Bronchus fibroblast of lung (primary cell): ENCODE measurements at places on chromosomes 4 and X. TPM values are rescaled to one million over a fixed set of nuclear protein-coding genes. Genes with fewer than 3 reads are reported as not detected.

TLR6 gene
- 0.45 and 1.0 TPM in 2 replicates for total RNA-seq

LANCL3 gene
- under 0.01 and 0.17 TPM in 2 replicates for total RNA-seq

PRPS1 gene
- 23.5 and 27.1 TPM in 2 replicates for total RNA-seq

GYPE gene
- 0.74 and 0.84 TPM in 2 replicates for total RNA-seq

FOXR2 gene
- not detected in 2 replicates for total RNA-seq

SHROOM3 gene
- 12.0 and 12.6 TPM in 2 replicates for total RNA-seq

CLDN34 gene
- not detected in 2 replicates for total RNA-seq

NPFFR2 gene
- total RNA-seq: not detected in 2 replicates

QRFPR gene
- under 0.01 TPM in 2 replicates for total RNA-seq

LGI2 gene
- not detected in 2 replicates for total RNA-seq

WNK3 gene
- 0.45 and 0.50 TPM in 2 replicates for total RNA-seq

NPY5R gene
- not detected in 2 replicates for total RNA-seq

LAMP2 gene
- 82.8 and 88.3 TPM in 2 replicates for total RNA-seq

CT45A1 gene
- not detected in 2 replicates for total RNA-seq

ITGB1BP2 gene
- total RNA-seq: 0.30 and 3.4 TPM in 2 replicates

UGT2A1 gene
- total RNA-seq: not detected in 2 replicates

FAM200B gene
- total RNA-seq: 28.4 and 29.6 TPM in 2 replicates

METAP1 gene
- 49.1 and 53.5 TPM in 2 replicates for total RNA-seq

LRIT3 gene
- not detected in 2 replicates for total RNA-seq

MAGEC3 gene
- total RNA-seq: not detected in 2 replicates

TBCK gene
- 11.0 and 13.6 TPM in 2 replicates for total RNA-seq

MAGEB10 gene
- not detected in 2 replicates for total RNA-seq

AVPR2 gene
- total RNA-seq: 0.50 TPM in 1 of 2 replicates, not detected in the other

GATA1 gene
- not detected in 2 replicates for total RNA-seq

ADGRA3 gene
- 24.8 and 24.9 TPM in 2 replicates for total RNA-seq

PLP1 gene
- total RNA-seq: under 0.01 and 1.5 TPM in 2 replicates

PNMA6A gene
- total RNA-seq: 1.8 and 3.1 TPM in 2 replicates

RHOH gene
- not detected in 2 replicates for total RNA-seq

BGN gene
- total RNA-seq: 14.0 TPM in 2 replicates

LPAR4 gene
- 0.15 and 0.17 TPM in 2 replicates for total RNA-seq

TRIM60 gene
- total RNA-seq: not detected in 2 replicates

GAGE12E gene
- total RNA-seq: not detected in 2 replicates

GASK1B gene
- total RNA-seq: 2.1 and 3.9 TPM in 2 replicates

MAGEB17 gene
- not detected in 2 replicates for total RNA-seq

CT47A1 gene
- not detected in 2 replicates for total RNA-seq

FMR1 gene
- total RNA-seq: 6.5 and 8.6 TPM in 2 replicates

TRIM75 gene
- not detected in 2 replicates for total RNA-seq

GPM6B gene
- 9.4 and 13.2 TPM in 2 replicates for total RNA-seq

ZNF518B gene
- total RNA-seq: 10.1 and 14.1 TPM in 2 replicates

NUP54 gene
- 42.5 and 49.1 TPM in 2 replicates for total RNA-seq

RELL1 gene
- 30.9 and 34.1 TPM in 2 replicates for total RNA-seq

IL21 gene
- total RNA-seq: not detected in 2 replicates

SPON2 gene
- 295 and 321 TPM in 2 replicates for total RNA-seq

SMIM31 gene
- total RNA-seq: not detected in 2 replicates

RAB28 gene
- total RNA-seq: 10.7 and 15.5 TPM in 2 replicates

PHOX2B gene
- total RNA-seq: not detected in 2 replicates

PPEF2 gene
- total RNA-seq: not detected in 2 replicates
